ENCODE measurements at places on chromosomes 2 and 18. TPM values are rescaled to one million over a fixed set of nuclear protein-coding genes. Genes with fewer than 3 reads are reported as not detected.

DNA sequence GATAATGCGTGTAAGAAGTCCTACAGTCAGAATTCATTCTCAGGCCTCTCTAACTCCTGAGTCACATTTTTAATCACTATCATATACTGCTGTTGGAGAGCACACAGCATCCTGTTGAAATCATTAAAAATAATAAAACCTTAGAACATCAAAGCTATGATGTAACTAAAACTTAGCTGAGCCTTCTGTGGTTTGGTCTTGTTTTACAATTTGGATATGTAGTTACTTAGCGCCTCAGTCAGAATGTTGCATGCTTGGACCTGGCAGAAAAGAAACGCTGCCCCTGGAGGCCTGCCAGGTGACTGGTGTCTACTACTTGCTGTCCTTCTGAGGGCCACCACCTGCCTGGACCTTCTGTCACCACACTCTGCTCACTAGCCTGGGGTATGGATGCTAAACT, 261.1 kb upstream of the RASGRP3 start:
- no peak for DNase-seq
- H3K4me1 ChIP-seq: no peaks in the 10 kb centered on the region
- no peaks in the 10 kb centered on the region for H3K27me3 ChIP-seq
- H3K4me3 ChIP-seq: no peak overlapping the region
- H3K27ac ChIP-seq: no peak overlapping the region
- H3K36me3 ChIP-seq: no peaks in the 10 kb centered on the region

- no peak overlapping the region for H3K4me3 ChIP-seq
- H3K36me3 ChIP-seq: peaks cover 53% of the 10 kb centered on the region
- H3K27me3 ChIP-seq: no peaks in the 10 kb centered on the region
- H3K27ac ChIP-seq: no peak overlapping the region
Measured at GRCh38 chr18:62975785-62976184, 260.4 kb downstream of the PHLPP1 start.

- no peaks in the 10 kb centered on the region for H3K27me3 ChIP-seq
- no peaks in the 10 kb centered on the region for H3K4me1 ChIP-seq
- no peak for DNase-seq
- no peak overlapping the region for H3K4me3 ChIP-seq
- no peaks in the 10 kb centered on the region for H3K36me3 ChIP-seq
- no peak overlapping the region for H3K27ac ChIP-seq
Measured at GRCh38 chr2:4098137-4098536, 394.8 kb downstream of the DCDC2C start.

DNA sequence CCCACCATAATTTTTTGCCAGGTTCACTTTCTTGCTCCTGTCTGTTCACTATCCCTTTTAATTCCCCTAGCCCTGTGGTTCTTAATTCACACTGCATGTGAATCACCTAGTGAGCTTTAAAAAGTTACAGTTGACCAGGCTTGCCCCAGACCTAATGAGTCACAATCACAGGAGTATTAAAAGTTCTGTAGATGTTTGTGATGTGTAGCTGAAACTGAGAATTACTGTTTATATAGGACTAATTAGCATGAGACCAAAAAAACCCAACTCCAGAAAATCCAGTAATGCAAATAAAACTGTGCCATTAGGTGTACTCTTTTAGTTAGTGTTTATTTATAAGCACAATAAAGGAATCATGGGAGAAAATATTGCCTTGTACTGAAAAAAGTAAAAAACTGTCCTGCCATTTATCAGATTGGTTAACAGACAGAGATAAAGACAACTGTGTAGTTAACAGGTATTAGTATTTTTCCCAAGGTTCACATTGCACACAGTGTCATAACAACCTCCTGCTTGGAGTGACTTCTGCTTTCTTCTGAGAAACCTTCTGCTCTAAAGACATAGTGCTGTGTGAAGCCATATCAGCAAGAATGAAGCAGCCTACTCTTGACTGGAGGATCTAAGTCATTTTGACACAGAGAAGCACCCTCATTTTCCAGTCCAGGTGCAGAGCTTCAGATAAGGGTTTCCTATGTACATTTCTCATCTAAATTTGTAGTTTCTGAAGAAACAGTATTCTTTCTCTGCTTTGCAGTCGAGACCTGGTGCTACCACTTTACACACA, 39.0 kb downstream of the VAPA start:
- H3K4me3 ChIP-seq: no peak overlapping the region
- peaks cover 50% of the 10 kb centered on the region for H3K36me3 ChIP-seq
- no peak for DNase-seq
- H3K27me3 ChIP-seq: no peaks in the 10 kb centered on the region
- no peaks in the 10 kb centered on the region for H3K4me1 ChIP-seq
- peak overlapping the region; percentile 10 for H3K27ac ChIP-seq

DNA sequence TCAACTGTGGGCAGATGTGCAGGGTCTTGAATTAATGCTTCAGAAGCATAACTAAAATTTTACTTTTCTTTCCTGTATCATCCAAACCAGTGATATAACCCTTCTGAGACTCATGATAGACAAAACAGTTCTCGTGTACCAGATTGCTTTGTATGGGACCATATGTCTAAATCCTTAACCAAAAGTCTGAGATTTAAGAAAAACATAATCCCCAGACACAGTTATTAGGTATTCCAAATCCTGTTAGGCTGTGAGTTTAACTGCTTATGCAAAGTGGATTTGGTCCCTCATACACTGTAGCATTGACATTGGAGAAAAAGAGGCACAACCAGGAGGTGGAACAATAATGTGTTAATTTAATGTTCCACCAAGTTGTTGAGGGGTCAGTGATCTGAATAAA, 235.0 kb downstream of the PMAIP1 start:
- H3K36me3 ChIP-seq: no peaks in the 10 kb centered on the region
- H3K4me3 ChIP-seq: no peak overlapping the region
- H3K27ac ChIP-seq: no peak overlapping the region
- no peak for DNase-seq

- H3K4me1 ChIP-seq: peaks cover 4% of the 10 kb centered on the region
- no peak overlapping the region for H3K27ac ChIP-seq
- no peaks in the 10 kb centered on the region for H3K27me3 ChIP-seq
- no peaks in the 10 kb centered on the region for H3K36me3 ChIP-seq
Measured at GRCh38 chr2:11299439-11299838, 45.0 kb downstream of the ROCK2 start.

SLC5A7 gene
- polyA plus RNA-seq: 7.1 TPM

QPCT gene
- polyA plus RNA-seq: 9.1 TPM

DYNAP gene
- polyA plus RNA-seq: 0.37 TPM

MARCHF4 gene
- polyA plus RNA-seq: 3.2 TPM

NYAP2 gene
- polyA plus RNA-seq: 0.40 TPM

UGP2 gene
- polyA plus RNA-seq: 116 TPM

DNA sequence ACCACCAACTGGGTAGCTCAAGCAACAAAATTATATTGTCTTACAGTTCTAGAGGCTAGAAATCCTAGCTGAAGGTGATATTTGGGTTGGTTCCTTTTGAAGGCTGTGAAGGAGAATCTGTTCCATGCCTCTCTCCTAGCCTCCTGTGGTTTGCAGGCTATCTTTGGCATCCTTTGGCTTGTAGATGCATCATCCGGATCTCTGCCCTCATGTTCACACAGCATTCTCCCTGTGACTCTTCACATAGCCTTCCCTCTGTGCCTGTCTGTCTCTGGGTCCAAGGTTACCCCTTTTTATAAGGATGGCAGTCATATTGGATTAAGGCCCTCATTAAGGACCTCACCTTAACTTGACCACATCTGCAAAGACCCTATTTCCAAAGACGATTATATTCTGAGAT, 78.6 kb upstream of the MAP3K20 start:
- H3K4me3 ChIP-seq: no peak overlapping the region
- H3K4me1 ChIP-seq: no peaks in the 10 kb centered on the region
- no peaks in the 10 kb centered on the region for H3K36me3 ChIP-seq
- H3K27me3 ChIP-seq: no peaks in the 10 kb centered on the region
- no peak overlapping the region for H3K27ac ChIP-seq

DNA sequence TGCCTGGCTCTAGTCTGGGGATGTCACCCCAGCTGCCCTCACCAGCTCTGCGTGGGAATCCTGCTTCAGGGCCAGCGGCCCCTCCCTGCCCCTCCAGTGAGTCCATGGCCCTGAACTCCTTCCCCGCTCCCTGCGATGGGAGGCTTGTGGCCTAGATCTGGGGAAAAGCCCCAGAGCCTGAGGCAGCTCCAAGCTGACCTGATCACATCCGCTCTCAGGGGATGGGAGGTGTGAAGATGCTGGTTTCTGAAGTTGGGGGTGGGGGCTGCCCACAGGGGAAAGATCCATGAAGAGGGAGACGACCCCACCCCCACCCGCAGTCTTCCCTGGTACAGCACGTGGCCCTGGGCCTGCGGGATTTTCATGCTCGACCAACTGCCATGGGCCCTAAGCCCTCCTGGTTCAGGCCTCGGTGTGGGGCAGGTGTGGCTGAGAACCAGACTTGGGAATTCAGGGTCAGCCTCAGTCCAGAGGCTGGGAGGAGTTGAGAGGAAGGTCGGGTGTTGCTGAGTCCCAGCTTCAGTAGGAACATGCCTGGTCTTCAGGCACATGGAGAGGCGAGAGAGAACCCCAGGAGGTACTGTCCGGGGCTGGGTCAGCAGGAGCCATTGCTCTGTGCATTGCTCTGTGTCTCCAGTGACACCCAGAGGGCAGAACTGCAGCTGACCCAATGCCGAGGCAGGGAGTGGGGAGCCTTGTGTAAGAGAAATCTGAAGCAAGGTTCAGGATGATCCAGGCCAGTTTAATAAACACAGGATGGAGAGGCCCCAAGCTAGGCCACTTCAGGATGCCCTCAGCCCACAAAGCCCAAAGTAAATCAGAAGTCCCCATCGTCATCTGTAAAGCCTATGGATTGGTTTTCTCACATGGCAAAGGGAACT, 115.1 kb downstream of the CAPN13 start:
- H3K27me3 ChIP-seq: no peaks in the 10 kb centered on the region
- no peaks in the 10 kb centered on the region for H3K36me3 ChIP-seq
- no peak overlapping the region for H3K4me3 ChIP-seq
- no peak for DNase-seq
- no peaks in the 10 kb centered on the region for H3K4me1 ChIP-seq

ATOH8 gene
- 5.1 TPM for polyA plus RNA-seq

ACMSD gene
- 0.34 TPM for polyA plus RNA-seq

EIF2AK3 gene
- 14.1 TPM for polyA plus RNA-seq

DNA sequence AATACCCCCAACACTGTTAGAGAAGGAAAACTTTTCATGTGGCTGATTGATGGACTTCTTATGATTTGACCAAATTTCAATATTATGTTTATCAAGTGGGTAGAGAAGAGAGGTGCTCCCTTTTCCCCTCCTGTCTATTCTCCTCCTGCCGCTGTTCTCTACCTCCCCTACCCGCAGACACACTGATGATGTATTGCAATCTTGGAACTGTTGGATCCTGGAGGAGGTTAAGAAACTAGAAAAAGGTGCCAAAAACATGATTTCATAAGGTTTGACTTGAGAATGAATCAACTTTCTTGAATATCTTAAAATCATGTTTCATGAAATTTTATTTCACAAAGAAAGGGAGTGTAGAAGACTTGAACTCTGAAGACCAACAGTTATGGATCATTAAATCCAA, 125.8 kb downstream of the MEIS1 start:
- H3K27ac ChIP-seq: no peak overlapping the region
- H3K27me3 ChIP-seq: no peaks in the 10 kb centered on the region
- no peak for DNase-seq
- no peak overlapping the region for H3K4me3 ChIP-seq

- H3K27me3 ChIP-seq: peaks cover 14% of the 10 kb centered on the region
- peak overlapping the region; percentile 90 for H3K4me3 ChIP-seq
- peak overlapping the region; percentile 63 for H3K27ac ChIP-seq
- peak; percentile 19 for DNase-seq
- no peaks in the 10 kb centered on the region for H3K36me3 ChIP-seq
Measured at GRCh38 chr2:174485788-174486562, 854 bp downstream of the GPR155 start.

DNA sequence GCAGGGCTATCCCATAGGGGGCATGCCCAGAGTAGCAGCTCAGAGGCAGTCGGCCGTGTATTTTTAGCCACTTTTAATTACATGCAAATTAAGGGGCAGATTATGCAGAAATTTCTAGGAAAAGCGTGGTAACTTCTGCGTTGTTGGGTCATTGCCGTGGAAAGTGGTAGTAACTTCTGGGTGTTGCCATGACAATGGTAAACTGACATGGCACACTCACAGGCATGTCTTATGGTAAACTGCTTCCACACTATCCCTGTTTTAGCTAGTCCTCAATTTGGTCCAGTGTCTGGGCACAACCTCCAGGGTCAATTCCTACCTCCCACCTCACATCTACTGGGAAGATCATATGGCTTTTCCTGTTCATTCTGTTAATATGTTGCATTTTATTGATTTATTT, 428.9 kb upstream of the FANCL start:
- H3K36me3 ChIP-seq: no peaks in the 10 kb centered on the region
- no peaks in the 10 kb centered on the region for H3K4me1 ChIP-seq
- H3K4me3 ChIP-seq: no peak overlapping the region
- no peaks in the 10 kb centered on the region for H3K27me3 ChIP-seq
- no peak overlapping the region for H3K27ac ChIP-seq

DNA sequence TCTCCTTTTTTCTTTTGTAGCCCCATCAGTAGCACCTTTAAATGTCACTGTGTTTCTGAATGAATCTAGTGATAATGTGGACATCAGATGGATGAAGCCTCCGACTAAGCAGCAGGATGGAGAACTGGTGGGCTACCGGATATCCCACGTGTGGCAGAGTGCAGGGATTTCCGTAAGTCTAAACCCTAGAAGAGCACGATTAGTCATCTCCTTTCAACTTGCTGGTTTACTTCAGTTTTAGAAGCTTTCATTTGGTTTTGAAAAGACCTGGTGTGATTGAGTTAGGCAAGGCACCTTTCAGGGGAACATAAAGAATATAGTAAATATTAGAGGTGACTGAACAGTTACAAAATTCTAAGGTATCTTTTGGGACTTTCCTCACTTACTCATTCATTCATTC, 72.2 kb upstream of the TMEM87B start:
- peaks cover 13% of the 10 kb centered on the region for H3K4me1 ChIP-seq
- no peak overlapping the region for H3K27ac ChIP-seq
- H3K36me3 ChIP-seq: peaks cover 18% of the 10 kb centered on the region

GRCh38 chr2:217652761-217653639, 349.8 kb downstream of the TNS1 start:
- no peak overlapping the region for H3K27ac ChIP-seq
- no peak for DNase-seq
- H3K4me1 ChIP-seq: no peaks in the 10 kb centered on the region
- no peaks in the 10 kb centered on the region for H3K36me3 ChIP-seq

DNA sequence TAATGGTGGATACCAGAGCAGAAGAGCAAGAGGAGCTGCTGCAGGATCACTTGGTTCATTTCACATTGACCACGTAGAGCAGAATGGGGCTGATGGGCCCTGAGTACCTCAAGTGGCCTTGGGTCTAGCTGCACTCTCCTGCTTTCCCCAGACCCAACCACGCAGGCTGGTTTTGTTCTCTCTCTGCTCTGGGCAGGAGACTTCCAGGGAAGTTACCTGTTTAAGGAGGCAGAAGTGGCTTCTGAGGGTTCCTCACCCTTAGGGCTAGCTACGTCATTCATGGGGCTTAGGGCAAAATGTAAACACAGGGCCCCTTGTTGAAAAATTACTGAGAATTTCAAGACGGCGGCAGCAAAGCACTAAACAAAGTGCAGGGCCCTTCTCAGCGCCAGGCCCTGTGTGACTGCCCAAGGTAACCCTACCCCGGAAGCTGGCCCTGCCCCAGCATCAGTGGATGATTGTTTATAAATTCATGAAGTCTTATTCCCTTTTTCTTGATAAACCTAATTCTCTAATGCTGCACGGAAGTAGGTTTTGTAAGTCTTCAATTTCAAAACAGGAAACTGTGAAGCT, 75.9 kb downstream of the TMEM182 start:
- H3K36me3 ChIP-seq: no peaks in the 10 kb centered on the region
- H3K27me3 ChIP-seq: no peaks in the 10 kb centered on the region
- H3K4me1 ChIP-seq: no peaks in the 10 kb centered on the region
- no peak for DNase-seq

GRCh38 chr18:23373570-23373969, 79.5 kb upstream of the RIOK3 start:
- H3K4me1 ChIP-seq: no peaks in the 10 kb centered on the region
- H3K4me3 ChIP-seq: no peak overlapping the region
- no peaks in the 10 kb centered on the region for H3K36me3 ChIP-seq
- no peak for DNase-seq
